Bronchial epithelial cell (primary cell): ENCODE measurements at places on chromosomes 7 and 10.
A peak's percentile ranks its signal among the peaks of the same experiment; 100 is the strongest.

DNA sequence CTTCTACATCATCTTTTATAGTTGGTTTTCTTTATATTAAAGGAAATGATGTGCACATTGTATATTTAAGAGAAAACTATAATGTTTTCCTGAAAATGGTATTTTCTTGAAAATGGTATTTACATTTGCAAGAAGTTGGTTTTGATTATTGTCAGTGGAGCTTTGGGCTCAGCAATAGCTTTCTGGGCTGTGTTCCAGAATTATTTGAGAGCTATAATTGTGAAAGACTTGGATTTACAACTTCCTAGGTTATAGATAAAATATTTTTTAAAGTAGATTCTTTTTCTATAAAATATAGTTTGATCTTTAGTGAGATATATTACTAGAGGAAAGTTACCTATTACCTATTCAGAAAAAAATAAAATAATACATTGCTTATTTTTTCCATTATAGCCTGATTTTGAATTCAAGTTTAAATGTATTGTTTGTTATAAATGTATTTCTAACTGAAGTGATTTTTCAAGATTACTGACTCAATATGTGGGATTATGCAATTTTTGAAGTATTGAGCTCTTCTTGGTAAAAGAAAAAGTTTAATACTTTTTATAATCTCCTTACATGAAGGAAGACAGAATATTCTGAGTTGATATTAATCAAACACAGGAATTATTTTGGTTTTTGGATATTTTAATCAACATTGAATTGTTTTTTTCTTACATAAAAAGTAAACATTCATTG lies 20.2 kb downstream of the GNAI1 start:
- no peak for DNase-seq

- DNase-seq = peak; percentile 71
These were observed 47.9 kb upstream of the FOXK1 start for GRCh38 chr7:4634166-4634565.

DNA sequence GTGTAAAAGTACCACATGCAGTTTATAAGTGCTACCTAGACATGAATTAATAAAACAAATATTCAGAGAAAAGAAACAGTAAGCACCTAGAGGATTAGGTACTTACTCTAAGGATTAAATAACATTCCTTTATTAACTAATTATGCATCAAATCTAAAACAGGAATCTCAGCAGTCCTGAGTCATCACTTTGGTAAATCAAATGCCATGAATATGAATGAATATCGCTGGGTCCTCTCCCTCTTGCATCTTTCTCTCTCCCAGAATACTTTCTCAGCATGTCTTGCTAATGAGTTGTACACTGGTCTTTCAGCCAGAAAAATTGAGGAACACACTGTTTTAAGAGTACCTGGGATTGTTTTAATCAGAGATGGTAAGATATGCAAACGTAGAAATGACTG lies 225.5 kb upstream of the NFE2L3 start:
- DNase-seq = no peak

DNA sequence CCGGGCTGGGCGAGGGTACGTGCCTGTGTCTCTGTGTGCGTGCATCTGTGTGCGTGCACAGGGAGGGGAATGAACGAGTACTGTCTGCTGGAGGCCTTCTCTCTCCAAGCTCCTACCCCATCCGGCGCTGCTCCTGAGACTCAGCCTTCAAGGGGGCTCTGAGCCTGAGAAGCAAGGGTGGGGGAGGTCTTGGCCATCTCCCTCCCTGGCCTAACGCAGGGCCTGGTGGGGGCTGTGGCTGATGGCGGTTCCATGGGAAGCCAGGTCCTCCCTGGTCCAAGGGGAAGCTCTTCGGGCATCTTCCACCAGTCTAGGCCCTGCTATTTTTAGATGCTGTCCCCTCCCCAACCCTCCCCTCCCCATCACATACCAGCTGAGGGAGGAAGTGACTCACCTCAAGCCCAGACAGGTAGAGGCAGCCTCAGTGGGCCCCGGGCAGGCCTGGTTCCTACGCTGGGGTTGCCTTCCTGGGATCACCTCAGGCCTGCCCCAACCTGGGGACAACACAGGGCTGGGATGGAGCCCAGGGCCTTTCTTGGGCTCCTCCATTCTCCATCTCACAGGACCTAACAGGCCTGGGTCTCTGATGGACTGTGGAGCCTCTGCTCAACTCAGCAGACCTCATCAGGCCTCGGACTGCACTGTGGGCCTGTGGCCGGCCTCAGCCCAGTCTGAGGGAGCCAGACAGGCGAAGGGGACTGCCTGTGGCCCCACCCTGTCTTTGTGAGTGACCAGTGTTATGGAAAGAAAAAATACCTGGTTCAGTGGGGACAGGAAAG lies 32.2 kb downstream of the DNAJB12 start:
- DNase-seq = peak; percentile 93

DNA sequence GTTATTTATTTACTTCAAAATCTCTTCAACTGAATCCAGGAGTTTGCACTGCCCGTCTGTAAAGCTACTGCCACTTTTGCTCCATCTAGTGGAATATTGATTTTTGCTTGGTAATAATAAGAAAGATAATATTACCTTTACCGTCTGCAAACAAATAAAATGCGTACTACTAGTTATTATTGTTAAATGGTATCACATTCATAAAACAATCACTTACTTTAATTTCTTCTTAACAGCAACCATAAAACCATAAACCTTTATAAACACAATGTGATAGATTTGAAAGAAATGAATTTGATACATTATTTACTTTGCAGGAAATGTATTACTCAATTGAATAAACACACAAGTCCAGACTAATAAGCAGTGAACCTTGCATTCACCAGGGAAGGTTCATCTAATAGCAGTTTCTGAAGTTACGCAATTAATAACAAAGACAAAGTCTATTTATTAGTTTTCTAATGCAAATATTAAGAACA lies 6.4 kb downstream of the AGMO start:
- peak; percentile 91 for DNase-seq

- DNase-seq = no peak
These were observed 111.3 kb downstream of the PTPN20 start for GRCh38 chr10:47022311-47023131.

- peak; percentile 22 for DNase-seq
These were observed 5.0 kb downstream of the MXI1 start for GRCh38 chr10:110212119-110213006.

- no peak for DNase-seq
These were observed 10.6 kb downstream of the NACAD start for GRCh38 chr7:45078125-45078681.

DNA sequence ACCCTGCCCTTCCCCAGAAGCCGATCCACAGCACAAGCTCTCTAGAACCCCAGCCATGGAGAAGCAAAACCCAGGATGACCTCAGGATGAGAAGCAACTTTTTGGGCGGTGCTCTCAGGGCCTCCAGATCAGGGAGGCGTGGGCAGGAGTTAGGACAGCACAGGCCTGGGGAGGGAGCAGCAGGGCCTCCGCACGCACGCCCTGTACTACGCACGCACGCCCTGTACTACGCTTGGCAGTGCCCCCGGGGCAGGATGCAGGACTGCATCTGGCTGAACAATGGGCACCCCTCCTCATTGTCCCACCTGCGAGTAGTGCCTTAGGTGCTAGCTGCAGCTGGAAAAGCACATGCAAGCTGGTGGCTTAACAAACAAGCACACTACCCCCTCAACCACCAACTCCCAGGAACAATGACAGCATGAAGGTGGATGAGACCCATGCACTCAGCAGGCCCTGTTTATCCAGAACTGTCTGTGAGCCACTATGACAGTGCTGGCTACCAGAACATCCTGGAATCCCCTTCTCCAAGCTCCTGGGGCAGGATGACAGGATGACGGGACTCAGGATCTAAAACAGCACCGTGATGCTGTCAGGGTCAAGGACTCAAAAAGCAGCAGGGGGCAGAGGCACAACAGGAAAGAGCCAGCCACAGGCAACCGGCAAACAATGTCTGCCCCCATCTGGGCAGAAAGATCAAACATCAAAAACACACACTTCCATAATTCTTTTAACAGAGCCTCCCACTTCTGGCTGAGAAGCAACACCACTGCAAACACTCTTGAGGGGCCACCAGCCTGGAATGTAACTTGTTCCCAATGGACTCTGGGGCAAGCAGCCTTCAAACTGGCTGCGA lies 11.8 kb downstream of the PODXL start:
- no peak for DNase-seq

GRCh38 chr10:62617652-62618051 lies 186.9 kb upstream of the ADO start:
- DNase-seq = no peak

GRCh38 chr7:85061456-85061855 lies 125.4 kb downstream of the SEMA3D start:
- no peak for DNase-seq

DNA sequence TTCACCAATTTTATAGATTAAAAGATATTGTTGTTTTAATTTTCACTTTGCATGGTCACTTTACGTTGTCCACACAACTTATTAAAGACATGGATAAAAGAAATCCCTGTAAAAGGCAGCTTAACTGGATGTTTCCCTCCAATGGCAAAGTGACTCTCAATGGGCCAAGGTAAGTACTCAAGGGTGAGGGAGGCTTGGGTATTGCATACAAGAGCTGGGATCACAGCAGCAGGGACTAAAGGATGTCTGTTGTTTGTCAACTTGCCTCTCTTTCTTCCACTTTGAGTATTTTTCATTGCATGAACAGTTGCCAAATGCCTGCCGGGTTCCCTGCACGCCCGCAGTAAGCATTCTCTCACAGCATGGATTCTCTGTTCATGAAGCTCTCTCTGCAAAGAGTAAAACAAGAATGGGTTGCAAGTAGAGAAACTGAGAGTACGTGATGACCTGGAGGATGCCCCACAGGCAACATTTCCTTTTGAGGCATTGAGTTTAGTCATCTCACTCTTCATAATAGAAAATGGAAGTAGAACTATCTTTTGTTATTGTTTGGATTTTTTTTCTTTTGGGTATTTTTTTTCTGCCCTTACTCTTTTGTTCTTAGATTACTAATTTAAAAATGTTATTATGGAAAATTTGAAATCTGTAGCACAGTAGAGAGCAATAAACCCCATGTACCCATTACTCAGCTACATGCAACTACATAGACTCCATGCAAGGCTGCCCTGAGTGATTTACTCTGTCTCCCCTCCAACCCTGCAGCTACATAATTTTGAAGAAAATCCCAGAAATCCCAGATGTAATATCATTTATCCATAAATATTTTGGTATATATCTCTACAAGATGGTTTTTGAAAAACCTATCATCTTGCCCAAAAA lies 26.3 kb downstream of the GPR141 start:
- no peak for DNase-seq

DNA sequence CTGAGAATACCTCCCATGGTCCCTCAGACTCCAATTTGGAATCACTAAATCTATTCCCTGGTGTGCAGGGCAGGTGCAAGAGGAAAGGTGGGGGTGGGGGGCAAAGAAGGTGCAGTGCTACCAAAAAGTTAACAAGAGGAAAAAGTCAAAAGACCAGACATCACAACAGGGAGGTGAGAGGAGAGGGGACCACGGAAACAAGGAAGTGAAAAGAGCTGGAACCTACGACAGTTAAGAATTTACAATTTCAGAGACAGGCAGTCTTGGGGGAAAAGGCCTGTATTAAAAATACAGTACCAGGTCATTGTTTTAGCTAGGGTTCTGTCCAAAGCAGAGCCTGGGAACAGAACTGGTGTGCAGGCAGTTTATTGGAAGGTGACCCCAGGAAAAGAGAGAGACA lies 14.6 kb downstream of the ITGB1 start:
- no peak for DNase-seq

DNA sequence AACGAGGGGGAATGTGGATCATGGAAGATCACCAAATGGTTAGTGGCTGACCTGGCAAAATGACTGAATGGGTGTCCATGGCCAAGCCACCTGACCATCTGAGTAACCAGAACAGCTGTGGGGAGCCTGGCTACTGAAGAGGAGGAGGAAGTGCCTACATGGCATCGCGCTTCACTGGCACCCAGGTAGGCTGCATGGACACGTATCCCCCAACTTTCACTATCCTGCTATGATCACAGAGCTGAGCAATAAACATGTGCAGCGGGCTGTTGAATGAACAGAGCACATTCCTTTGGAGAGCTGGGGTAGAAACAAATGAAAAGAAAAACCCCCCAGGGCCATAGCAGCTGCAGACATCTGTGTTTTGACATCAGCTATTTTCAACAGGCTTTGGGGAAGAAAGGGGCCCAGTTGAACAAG lies 6.5 kb downstream of the AKR1B1 start:
- no peak for DNase-seq

DNA sequence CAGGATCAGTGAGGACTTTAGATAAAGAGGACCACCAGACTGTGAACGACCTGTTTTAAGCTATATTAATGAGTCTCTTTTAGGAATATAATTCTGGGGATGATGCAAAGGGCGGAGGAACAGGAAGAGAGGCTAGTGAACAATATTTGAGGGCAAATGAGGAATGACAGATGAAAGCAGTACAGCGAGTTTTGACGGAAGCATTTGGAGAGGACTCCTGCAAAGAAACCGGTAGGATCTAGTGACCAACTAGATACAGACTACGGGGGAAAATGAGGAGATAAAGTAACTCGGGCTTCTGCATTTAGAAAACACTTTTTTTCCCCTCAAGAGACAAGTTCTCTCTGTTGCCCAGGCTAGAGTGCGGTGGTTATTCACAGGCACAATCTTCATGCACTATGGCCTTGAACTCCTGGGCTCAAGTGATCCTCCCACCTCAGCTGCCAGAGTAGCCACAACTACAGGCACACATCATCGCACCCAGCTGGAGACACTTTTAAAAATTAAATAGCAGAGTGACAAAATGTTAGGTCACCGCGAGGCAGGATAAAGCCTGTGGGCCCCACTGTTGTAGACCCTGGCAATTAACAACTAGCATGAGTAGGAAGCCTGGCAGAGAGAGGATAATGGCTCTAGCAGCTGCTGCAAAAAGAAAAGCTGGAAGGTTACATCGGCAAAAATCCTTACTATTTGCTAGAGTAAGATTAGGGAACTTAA lies 143.2 kb downstream of the SRPK2 start:
- DNase-seq = no peak

DNA sequence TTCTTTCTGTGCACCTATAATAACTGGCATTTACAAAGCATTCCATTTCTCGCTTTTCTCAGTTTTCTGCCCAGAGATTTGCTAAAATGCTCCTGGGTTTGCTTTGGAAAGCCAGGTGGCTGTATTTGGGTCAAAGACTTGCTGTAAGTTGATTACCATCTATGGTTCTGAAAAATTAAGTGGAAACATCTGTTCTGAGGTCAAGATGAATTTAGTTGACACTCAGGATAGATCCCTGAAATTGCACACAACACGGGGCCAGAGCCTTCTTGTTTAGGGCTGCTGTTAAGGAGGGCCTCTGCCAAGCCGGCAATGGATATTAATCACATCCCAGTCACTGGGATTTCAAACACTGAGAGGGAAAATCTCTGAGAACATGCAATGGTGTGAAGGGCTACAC lies 111.6 kb upstream of the GLI3 start:
- no peak for DNase-seq
